ENCODE measurements at places on chromosomes 4 and X. TPM values are rescaled to one million over a fixed set of nuclear protein-coding genes. Genes with fewer than 3 reads are reported as not detected.

The MTNR1A gene
- not detected for total RNA-seq

DNA sequence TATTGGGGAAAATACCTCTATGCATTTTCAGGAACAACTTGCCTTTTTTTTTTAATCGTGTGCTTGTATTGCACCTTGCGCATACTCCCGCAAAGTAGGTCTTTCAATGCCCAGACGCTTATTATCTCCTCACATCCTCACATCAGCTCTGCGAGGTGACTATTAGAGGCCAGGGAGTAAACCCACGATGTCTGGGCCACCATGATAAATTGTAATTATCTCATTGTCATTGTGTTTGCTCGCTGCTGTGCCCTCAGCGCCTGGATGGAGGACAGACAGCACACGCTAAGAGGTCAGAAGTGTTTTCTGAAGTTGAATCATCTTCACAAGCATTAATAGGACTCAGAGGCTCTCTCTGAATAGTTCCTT is 1.0 kb upstream of the RELL1 start:
- no peak for DNase-seq

- DNase-seq: no peak
Measured at GRCh38 chrX:40578039-40578695, 2.6 kb upstream of the ATP6AP2 start.

The LRRC66 gene
- 1.7 TPM for total RNA-seq

GRCh38 chr4:78298618-78299017 is 241.5 kb downstream of the FRAS1 start:
- DNase-seq: no peak

The C4orf54 gene
- not detected for total RNA-seq

The KCTD8 gene
- total RNA-seq: 0.45 TPM

The KIF4A gene
- total RNA-seq: 0.18 TPM

DNA sequence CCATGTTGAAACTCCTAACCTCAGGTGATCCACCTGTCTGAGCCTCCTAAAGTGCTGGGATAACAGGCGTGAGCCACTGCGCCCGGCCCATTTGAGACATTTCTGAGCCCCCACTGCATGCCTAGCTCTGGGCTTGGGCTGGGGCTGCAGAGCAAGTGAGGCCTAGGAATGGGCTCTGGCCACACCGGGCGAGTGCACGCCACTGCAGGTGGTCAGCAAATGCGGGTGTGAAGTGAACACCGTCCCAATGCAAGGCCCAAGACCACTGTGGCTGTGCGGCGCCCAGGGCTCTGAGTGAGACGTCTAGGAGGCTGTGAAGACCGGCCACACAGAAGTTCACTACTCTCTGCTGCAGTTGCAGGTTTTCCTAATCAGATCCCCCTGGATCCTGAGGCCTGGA is 9.5 kb downstream of the SH3TC1 start:
- no peak for DNase-seq

DNA sequence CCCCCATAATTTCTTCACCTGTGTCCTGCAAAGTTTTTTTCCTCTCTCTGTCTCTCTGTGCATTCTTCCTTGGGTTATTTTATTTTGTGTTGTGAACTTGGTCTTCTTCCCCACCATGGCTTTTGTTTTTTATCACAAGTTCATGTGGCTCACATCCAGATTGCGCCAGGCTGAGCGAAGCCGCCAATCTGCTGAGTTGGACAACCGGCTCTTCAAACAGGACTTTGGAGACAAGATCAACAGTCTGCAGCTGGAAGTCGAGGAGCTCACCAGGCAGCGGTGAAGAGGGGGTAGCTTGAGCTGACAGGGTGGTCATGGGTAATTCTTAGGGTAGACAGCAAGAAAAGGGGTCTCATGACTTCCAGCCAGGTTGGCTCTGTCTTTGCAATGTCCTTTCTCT is 46.1 kb downstream of the GRSF1 start:
- no peak for DNase-seq

DNA sequence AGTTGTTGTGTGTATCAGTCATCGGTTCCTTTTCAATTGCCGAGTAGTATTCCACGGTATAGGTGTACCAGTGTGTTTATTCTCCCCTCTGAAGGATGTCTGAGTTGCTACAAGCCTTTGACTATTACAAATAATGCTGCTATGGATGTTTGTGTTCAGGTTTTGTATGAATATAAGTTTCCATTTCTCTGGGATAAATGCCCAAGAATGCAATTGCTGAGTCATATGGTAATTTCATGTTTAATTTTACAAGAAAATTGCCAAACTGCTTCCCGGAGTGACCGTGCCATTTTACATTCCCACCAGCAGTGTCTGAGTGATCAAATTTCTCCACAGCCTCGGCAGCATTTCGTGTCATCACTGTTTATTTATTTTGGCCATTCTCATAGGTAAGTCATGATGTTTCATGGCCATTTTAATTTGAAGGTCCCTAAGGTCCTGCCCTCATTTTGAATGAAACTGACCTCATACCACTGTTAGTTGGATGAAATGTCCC is 73.9 kb downstream of the IRF2 start:
- DNase-seq: no peak

The MAGEE2 gene
- total RNA-seq: 0.53 TPM

The ADRA2C gene
- 4.8 TPM for total RNA-seq

- no peak for DNase-seq
Measured at GRCh38 chr4:57764856-57765255, 654.7 kb upstream of the IGFBP7 start.

The SLC9B1 gene
- 3.7 TPM for total RNA-seq

DNA sequence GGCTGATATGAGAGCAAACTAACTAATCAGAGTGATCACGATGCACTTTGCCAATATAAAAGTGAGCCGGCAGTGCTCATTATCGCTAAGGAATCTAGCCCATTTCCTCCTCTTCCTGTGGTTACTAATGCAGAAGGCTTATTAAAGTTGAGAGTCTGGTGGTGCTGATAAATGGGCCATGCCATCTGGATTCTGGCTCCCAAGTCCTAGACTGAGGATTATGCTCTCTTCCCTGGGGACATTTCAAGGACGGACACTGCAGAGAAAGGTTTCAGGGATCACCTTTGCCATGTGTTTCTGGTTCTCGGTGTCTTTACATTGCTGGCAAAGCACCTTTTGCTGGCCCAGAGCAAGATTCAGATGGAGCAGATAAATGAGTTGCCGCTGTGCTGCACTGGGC is 85.3 kb downstream of the RTL5 start:
- peak; percentile 4 for DNase-seq

DNA sequence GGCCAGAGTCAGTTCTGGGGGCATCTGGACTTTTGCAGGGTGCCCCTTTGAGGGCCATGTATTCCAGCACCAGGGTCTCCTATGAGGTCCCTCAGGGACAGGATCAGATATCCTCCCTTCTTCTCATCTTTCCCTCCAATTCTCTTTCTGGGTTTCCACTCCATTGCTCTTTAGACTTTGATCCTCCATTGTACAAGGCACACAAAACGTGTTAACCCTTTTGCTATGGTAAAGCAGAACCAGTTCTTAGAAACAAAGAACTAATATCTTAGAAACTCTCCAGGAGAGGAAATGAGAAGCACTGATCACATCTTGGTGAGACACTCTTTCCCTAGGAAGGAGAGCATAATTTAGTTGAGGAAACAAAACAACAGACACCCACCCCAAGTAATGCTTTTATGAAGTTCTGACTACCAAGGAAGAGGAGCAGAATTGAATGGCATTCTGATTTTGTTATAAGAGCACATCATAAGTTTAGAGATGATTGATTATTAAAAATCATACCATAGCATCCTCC is 200.7 kb upstream of the NPY2R start:
- no peak for DNase-seq

- DNase-seq: no peak
Measured at GRCh38 chrX:98350940-98351339, 1467.2 kb downstream of the RPA4 start.

The ENPEP gene
- total RNA-seq: 17.6 TPM

The FBXL5 gene
- total RNA-seq: 97.4 TPM

The NXF2 gene
- total RNA-seq: not detected

GRCh38 chrX:110699109-110699508 is 96.5 kb downstream of the CHRDL1 start:
- no peak for DNase-seq

- DNase-seq: peak; percentile 70
Measured at GRCh38 chr4:76251441-76252270, at the start of gene FAM47E. Gene FAM47E, plus strand, starts transcription at chr4:76251721. Its CDS starts 26 bp downstream, at chr4:76251747.

GRCh38 chrX:47184486-47184885 is 9.1 kb upstream of the UBA1 start:
- no peak for DNase-seq

- no peak for DNase-seq
Measured at GRCh38 chr4:55910140-55910539, 38.6 kb upstream of the CEP135 start.

GRCh38 chrX:15723887-15724517 is 14.1 kb upstream of the CA5B start:
- DNase-seq: no peak

GRCh38 chr4:76105652-76106051 is 31.1 kb downstream of the ART3 start:
- DNase-seq: no peak

GRCh38 chr4:150068300-150068960 is 9.8 kb upstream of the DCLK2 start:
- no peak for DNase-seq

DNA sequence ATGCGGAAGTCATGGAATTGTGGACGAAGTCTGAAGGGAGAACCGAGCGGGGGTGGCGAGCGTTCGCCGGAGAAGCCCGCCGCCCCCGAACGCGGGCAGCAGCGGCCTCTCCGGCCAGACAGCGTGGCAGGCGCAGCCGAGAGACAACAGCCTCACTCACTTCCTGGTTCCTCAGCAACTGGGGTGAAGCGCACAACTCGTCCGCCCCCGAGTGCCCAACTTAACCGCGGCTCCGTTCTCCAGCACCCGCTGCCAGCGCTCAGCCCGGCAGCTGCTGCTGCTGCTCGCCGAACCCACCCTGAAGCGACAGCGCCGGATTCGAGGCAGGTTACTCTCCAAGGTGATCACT is 68.0 kb downstream of the NOCT start:
- peak; percentile 73 for DNase-seq

DNA sequence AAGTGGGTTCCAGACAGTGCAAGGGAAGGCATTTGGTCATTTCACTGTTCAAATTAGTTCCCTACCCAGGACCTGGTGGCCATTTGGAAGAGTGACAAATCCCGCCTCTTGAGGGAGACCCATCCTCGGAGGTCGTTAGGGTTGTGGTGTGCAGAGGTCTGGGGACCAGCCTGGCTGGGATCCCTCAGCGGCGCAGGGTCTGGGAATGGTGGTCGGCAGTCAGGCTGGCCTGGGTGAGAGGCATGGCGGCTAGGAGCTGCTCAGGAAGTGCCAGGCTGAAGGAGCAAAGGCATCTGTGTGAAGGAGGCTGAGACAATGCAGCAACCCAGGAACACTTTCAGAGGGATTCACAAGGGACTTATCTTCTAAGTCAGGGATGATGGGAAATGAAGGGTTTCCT is 6.7 kb downstream of the NLGN3 start:
- no peak for DNase-seq

The GSX2 gene
- total RNA-seq: 0.58 TPM

DNA sequence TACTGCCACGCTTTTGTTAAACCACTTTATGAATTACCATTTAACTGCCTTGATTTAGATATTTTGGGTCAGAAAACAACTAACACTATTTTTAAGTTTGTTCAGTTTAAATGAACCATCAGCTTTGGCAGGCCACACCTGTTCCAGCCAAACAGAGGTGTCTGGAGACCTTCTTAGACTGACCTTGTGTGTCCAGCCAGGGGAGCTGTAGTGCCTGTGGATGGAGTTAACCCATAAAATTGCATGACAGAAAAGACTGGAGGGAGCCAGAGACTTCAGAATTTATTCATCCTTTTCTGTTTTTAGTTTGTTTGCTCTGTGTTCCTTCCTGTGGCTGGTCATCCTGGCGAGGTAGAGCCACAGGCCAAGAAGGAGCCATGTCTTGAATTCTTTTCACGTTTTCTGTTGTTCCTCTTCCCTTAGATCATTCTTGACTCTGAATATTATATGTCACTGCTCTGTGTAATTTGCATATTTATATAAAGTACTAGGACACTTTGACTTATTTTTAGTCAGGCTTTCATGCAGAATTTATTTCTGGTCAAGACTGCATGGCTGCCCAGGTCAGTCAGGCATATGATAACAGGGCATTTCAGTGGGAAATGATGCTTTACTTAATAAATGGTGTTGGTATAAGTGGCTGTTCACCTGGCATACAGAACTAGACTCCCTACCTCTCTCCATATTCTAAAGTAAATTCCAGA is 26.7 kb downstream of the HERC3 start:
- DNase-seq: no peak

The UBA1 gene
- total RNA-seq: 165 TPM

DNA sequence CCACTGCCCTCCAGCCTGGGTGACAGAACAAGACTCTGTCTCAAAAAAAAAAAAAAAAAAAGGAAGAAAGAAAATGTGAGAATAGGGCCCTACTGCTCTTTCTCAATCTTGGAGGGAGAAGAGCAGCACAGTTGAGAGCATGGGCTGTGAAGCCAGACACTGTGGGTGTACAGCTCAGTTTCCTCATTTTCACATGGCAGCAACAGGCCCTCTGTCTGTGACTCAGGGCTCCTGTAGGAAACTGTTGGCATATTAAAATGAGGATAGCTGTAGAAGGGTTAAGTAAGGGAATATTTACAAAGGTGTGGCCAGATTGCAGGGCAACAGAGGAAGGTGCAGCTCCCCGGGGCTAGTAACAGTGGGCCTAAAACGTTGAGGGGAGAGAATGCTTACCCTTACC is 3.4 kb downstream of the AKAP14 start:
- DNase-seq: peak; percentile 0

The HSD17B13 gene
- total RNA-seq: 1.4 TPM

- DNase-seq: no peak
Measured at GRCh38 chr4:37812713-37813112, 13.8 kb upstream of the PGM2 start.

The VCX2 gene
- total RNA-seq: not detected

- DNase-seq: no peak
Measured at GRCh38 chr4:139020384-139020783, 4.8 kb downstream of the NOCT start.

The MGARP gene
- total RNA-seq: 1.4 TPM

DNA sequence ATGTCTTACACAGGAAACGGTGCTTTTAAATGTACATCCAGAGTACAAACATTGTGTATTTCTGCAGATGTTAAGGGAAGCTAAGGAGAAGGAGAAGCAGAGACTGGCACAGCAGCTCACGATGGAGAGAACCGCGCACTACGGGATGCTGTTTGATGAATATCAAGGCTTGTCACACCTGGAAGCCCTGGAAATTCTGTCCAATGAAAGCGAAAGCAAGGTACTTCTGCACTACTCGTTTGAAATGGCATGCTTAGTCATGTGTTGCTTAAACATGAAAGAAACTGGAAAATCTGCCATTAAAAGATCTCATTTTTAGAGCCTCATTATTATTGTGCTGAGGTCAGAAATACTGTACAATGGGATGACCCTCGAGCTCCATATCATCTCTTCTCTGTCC is 47.2 kb downstream of the FAM114A1 start:
- DNase-seq: no peak

The POF1B gene
- total RNA-seq: 0.18 TPM

The MAGEB10 gene
- total RNA-seq: not detected

DNA sequence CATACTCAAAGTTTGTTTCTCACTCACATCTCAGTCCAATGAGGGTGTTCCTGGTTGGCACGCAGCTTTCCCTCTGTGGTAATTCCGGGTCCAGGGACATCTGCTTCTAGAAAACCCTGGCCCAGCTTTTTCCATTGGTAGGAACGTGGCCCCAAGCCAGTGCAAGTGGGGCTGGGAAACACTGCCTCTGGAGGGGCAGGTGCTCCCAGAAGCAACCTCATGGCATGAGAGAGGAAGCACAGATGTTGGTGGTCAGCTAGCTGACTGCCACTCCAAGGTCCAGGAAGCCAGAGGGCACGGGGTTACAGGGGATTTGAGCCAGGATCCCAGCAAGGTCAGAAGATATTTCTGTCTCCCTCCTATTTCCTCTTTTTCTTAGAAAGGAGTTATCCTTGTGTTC is 47.5 kb downstream of the DCTD start:
- DNase-seq: no peak

The UCP1 gene
- not detected for total RNA-seq
